ENCODE measurements at places on chromosomes 3 and 15.

GRCh38 chr15:27681038-27681437 is 418.1 kb downstream of the OCA2 start:
- peak; percentile 15 for DNase-seq

DNA sequence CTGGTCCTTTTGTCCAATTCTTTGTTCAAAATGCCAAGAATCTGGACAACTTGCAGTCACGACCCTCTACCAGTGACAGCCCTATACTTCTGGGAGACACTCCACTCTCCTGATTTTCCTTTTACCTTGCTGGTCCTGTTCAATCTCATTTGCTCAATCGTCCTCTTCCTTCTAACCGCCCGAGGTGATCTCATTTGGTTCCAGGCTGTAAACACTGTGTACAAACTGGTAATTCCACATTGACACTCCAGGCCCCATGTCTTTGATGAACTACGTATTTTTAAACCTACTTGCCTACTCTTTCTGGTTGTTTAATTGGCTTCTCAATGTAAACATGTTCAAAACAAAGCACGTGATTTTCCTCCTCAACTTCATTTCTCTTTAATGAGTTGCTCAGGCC is 23.7 kb upstream of the C3orf49 start:
- no peak for DNase-seq

DNA sequence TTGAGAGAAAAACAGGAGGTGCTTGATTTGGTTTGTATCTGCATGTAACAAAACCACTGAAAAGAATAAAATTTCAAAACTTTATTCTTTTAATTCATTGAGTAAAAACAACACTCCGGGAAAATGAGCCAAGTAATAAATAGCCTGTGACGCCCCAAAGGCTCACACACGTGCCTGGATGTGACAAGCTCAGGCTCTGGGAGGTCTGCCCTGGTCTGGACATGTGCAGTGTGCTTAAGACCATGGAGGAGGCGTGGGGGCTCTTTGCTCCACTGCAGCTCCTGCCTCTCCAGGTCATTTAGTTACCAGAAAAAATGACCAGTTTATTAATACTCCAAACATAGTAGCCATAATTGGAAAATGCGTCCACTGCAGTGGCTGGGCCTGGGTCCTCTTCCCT is 8.6 kb upstream of the NME9 start:
- DNase-seq = no peak

GRCh38 chr3:48561045-48561736 is 2.4 kb downstream of the UCN2 start:
- DNase-seq = peak; percentile 62

- no peak for DNase-seq
Measured at GRCh38 chr3:136617198-136617597, 135.0 kb downstream of the STAG1 start.

DNA sequence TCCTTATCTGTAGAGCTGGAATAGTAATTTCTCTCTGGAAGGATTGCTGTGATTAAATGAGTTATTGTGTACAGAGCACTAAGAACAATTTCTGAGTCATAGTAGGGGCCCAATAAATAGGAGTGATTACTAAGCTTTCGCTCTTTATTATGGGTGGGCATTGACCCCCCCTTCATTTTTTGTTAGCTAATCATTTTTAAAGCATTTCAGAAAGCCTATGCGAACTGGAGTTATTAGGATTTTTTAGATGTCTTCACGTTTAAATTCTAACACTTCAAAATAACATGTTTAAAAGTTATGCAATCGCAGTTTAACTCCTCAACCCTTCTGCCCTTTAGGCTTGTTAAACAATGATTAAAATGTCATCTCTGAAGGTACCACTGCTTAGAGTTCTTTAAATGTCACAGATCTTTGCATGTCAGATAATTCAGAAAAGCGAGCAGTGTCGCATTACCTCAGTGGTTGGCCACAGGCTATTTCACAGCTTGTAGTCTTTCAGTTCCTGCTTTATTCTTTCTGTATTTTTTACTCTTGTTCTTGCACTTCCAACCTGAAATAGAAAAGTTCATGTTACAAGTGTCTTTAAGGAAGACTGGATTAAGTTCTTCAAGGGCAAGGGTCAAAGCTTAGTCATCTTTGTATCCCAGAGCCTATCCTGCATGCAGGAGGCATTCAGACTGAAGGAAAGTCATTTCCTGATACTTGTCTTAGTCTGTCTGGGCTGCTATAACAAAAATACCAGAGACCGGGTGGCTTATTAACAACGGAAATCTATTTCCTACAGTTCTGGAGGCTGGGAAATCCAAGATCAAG is 102.9 kb downstream of the FNDC3B start:
- DNase-seq = no peak

- no peak for DNase-seq
Measured at GRCh38 chr3:55622116-55622515, 135.0 kb upstream of the WNT5A start.

- no peak for DNase-seq
Measured at GRCh38 chr3:77328690-77329089, 288.8 kb downstream of the ROBO2 start.

GRCh38 chr3:5497497-5497896 is 310.0 kb downstream of the EDEM1 start:
- no peak for DNase-seq

DNA sequence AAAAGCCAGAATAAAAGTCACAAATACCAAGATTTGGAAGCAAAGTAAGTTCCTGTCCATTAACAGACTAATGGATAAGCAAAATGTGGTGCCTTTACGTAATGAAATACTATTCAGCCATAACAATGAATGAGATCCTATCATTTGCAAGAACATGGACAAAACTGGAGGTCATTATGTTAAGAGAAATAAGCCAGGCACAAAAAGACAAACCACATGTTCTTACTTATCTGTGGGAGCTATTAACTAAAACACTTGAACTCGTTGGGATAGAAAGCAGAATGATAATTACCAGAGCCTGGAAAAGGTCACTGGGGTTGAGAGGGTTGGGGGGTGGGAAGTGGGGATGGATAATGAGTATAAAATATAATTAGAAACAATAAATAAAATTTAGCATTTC is 1015.9 kb downstream of the OTOL1 start:
- DNase-seq = no peak

- DNase-seq = no peak
Measured at GRCh38 chr3:144096016-144096415, 124.4 kb downstream of the DIPK2A start.

DNA sequence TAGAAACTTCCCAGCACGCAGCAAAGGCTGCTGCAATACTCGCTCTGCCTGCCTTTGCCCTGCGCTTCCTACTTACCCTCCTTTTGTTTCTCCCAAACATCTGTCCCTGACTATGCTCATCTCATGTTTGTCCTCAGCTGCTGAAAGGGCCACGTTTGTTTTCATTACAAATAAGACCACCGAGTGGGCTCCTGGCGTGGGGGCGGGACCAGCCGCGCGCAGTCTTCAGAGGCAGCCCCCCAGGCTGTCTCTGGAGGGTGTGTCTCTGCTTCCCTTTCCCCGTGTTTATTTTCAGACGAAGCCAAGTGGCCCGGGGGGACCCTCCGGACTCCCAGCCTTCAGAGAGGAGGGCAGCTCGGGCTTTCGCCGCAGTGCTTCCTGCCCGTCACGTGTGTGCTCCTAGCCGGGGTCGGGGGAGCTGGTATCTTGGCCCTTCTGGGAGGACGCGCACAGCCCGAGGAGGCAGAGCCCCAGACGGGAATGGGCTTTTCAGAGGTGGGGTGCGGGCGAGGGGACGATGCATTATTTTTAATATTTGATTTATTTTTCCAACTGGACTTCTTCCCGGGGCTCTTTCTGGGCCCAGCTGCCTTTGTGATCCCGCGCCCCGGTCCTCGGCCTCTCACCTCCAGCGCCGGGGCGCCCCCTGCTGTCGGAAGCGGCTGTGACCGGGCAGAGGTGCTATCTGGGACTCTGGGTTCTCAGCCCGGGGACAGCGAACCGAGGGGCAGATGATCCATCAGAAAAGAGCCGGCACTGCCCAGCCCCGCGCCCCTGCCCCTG is 70.0 kb upstream of the CGNL1 start:
- peak; percentile 48 for DNase-seq

GRCh38 chr3:111338059-111338698 is 203.8 kb upstream of the CD96 start:
- no peak for DNase-seq

DNA sequence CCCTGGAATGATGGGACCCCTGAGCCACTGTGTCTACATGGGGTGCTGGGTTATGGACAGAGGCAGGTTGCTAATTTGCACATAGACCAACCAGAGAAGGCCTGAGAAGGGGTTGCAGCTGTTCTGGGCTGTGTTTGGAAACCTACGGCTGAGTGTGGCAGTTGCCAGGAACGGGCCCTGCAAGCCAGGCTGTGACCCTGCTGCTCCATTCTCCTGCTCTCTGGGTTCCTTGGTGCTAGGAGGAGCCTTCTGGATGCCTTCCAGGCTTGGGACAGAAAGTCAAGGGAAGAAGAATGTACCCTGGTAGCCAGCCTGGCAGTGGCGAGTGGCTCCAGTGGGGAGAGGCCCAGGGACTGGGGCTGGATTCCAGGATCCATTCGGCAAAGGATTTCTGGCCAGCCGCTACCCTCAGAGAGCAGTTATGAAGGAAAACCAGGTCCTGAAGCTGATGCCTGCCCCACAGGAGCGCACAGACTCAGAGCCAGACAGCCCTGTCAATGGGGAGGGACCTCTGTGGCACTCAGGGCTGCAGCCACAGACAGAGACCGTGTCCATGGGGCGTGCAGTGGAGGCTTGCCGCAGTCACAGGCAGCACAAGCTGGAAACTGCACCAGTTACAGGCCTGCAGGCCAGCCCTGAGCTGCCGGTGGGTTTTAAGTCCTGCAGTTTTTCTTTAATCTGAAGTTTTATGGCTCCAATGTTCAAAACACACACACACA is 55.1 kb upstream of the ACAD9 start:
- peak; percentile 61 for DNase-seq

DNA sequence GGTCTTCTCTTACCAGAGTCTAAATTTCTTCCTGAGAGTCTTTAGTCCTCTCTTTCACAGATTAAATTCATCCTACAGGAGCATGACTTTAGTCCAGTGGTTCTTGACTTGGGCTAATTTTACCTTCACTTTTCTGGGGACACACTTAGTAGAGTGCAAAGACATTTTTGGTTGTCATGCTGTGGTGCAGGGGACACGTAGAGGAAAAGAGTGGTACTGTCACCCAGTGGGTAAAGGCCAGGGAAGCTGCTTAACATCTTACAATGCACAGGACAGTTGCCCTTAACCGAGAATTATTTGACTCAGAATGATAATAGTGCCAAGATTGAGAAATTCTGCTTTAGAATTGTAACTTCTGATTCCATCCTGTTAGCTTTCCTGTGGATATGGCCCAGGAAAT is 772.5 kb upstream of the GRM7 start:
- no peak for DNase-seq

DNA sequence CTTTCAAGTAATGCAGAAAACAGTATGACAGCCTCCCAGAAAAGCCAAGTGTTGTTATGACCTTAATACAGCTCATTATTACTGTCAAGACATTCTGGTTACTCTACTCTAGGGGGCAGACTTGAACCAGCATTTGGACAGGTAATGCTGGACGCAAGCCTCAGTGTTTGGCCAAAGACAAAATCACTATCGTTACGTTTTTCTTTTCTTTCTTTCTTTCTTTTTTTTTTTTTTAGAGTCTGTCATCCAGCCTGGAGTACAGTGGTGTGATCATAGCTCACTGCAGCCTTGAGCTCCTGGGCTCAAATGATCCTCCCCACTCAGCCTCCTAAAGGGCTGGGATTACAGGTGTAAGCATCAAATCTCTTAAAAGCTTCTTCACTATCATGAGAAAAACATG is 29.4 kb upstream of the TMEM45A start:
- peak; percentile 35 for DNase-seq

GRCh38 chr3:31701286-31701685 is 168.6 kb downstream of the STT3B start:
- DNase-seq = no peak

DNA sequence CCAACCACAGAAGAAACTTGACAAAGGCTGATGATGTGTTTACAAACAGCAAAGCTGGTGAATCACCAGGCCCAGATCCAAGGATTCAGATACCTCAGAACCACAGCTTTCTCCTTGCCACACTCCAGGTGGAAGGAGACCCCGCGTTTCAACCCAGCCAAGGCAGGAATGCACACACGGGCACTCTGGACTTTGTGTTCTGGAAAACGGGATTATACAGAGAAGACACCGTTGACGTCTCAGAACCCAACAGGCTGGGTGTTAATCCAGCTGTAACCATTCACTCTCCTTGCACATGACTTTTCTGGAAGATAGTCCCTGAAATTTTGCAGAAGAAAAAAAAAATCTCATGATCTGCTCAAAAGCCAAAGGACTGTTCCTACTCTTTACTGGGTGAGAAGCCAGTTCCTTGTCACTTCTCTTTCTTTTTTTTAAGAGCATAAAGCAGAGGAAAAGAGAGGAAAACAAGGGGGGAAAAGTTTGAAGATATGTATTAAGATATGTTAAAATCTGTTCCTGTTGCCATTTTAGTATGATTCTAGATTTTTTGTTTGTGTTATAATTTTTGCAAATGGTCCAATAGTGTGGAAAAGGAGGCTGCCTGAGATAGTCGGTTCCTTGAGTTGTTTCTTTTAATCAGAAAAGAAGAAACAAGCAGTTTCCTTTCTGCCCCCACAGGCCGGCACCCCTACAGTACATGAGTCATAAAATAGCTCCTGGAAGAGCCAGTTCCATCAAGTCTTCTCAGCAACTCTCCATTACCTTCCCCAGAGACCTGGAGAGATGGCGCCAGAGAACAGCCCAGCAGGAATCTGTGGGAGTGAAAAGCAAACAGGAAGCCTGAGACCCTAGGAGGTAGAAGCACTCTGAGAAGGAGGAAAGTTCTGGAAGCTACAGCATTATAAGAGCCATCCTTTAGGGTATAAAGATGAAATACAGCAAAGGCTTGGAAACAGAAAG is 73.1 kb downstream of the RORA start:
- no peak for DNase-seq
